ENCODE measurements at places on chromosomes 6 and 20.

GRCh38 chr6:167554854-167555253 lies 230.0 kb downstream of the TTLL2 start:
- DNase-seq, result no peak

- no peak for DNase-seq
Measured at GRCh38 chr6:41722969-41723529, 12.4 kb downstream of the TFEB start.

DNA sequence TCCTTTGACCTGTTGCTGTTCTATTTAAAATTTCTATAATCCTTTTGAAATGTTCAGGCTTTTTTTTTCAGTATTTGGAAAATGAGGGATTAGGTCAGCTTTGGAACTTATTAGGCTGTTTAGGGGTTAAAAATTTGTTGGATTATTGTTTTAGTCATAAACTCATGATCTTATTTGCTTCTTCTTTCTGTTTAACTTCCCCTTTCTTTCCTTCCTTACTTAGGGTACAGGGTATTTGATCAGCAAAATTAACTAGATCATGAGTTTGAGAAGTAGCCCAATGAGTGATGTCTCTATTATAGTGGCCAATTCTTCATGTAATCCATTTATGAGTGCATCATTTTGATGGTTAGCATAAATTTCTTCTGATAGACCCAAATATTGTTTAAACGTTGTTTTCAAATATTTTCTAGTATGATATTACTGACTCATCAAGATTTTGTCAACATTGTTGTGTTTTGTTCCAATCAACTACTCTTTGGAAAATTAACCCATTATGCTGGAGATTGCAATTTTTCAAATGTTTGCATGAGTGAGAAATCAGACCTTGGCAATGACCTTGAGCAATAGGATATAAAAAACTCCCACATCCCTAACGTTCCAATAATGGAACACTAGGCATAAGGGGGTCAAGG lies 94.4 kb downstream of the OTOR start:
- no peak for DNase-seq

GRCh38 chr6:1958257-1958656 lies 287.1 kb downstream of the GMDS start:
- DNase-seq, result no peak

DNA sequence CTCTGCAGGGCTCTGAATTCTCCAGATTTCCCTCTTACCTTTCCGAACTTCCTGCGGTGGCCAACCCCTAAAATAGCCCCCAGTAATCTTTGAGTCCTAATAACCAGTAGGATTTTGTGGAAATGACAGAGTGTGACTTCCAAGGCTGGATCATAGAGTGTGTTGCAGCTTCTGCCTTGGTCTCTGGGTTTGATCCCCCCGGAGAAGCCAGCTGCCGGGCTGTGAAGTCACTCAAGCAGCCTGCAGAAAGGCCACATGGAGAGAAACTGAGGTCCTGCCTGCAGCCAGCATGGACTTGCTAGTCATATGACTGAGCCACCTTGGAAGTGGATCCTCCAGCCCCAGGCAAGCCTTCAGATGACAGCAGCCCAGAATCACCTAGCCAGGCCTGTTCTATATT lies 46.3 kb upstream of the SCRT2 start:
- no peak for DNase-seq

DNA sequence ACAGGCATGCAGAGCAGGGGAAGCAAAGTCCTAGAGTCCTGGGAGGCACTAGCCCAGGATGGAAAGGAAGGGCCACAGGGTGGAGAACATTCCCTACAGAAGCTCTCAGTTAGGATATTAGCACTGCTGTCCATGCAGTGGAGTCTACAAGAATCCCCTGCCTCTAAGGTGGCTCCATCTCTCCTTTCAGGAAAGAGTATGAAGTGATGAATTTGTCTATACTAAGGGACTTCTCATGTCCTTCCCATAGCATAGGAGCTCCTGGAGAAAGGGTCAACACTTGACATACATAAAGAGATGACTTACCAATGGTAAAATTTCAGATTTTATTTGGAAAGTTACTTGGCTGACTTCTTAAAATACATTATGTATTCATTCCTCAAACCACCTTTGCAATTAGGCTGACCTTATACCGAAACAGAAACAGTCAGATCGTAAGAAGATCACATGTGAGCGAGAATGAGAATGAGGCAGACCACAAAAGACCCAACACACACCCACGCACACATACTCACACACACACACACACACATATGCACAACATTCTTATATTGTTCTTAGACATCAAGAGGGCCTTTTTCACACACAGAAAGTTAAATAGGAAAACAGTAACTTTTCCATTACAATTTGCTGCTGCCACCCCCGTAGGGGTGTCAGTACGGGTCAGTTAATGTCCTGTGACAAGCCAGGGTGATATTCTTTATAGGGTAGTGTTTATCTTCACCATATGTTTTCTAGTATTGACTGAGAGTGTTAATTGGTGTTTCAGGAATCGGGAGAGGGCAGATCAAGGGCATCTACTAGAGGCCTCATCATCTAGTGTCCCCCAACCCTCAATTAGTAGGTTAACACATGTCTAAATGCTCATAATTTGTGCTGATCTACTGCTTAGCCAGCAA lies 159.4 kb downstream of the FAXC start:
- DNase-seq, result no peak

DNA sequence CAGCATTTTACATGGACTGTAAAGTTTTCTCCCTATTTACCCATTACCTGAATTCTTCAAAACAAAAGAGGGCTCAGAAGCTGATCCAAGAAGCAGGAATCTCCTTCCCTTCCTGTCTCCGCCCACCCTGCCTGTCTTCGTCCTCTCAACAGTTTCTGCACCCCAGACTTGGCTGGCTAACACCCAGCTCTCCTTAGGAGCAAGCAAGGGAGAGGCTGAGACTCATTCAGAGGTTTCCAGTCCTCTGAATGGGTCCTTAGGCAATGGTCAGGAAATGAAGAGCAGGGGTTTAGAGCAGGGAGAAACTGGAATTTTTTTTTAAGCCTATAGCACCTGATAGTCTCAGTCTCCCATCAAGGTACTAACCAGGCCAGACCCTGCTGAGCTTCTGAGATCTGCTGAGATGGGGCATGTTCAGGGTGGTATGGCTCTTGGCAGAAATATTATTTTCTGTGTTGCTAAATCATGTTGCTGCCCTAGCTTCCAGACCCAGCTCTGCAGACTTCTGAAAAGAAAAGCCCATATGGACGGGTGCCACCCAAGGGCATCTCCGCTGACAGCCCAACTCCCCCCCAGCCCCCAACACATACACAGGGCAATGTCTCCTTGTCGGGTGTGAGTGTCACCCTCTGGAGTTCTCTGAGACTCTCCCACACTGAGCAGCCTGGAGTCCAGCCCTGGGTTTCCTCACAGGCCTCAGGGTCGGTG lies 74.6 kb upstream of the CD93 start:
- no peak for DNase-seq

- no peak for DNase-seq
Measured at GRCh38 chr6:21451546-21452013, 142.0 kb upstream of the SOX4 start.

DNA sequence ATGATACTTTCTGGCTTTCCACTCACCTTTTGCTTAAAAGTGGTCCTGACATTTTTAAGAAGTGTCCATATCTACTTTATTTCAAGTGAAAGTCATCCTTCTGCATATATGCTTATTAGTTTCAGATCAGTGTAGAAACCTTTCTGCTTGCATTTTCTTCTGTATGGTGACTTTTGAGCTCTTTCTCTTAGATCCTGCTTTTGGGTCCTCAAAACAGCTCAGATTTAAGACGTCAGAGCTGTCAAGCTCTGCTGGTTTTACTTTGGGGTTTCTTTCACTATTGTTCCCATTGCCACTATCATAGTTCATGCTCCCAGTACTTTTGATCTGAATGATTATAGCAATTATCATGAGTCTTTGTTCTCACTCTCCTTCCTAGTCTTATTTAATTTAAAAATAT lies 41.7 kb downstream of the BCKDHB start:
- DNase-seq, result no peak

GRCh38 chr6:75501756-75502155 lies 8.2 kb upstream of the FILIP1 start:
- no peak for DNase-seq

GRCh38 chr6:124530926-124531325 lies 431.3 kb upstream of the RNF217 start:
- no peak for DNase-seq

- DNase-seq, result no peak
Measured at GRCh38 chr6:37477656-37478435, 21.8 kb downstream of the CCDC167 start.

DNA sequence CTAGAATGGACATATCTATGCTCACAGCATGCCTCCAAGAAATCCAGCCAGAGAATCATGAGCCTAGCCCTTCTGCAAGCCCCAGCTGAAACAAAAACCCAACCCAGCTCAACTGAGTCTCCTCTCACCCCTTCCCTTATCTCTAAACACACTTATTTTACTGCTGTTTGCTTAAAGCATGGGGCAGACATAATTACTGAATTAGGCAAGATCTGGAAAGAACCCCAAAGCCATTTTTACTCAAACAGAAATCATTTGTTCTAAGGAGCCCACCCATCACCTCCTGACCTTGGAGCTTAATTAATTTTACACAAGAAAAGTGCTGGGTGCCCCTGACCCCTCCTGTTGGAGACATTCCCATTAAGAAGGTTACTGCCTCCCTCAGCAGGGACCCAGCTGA lies 291.6 kb downstream of the MAFB start:
- DNase-seq, result no peak

- DNase-seq, result no peak
Measured at GRCh38 chr6:41280381-41281057, 6.0 kb downstream of the TREM1 start.

DNA sequence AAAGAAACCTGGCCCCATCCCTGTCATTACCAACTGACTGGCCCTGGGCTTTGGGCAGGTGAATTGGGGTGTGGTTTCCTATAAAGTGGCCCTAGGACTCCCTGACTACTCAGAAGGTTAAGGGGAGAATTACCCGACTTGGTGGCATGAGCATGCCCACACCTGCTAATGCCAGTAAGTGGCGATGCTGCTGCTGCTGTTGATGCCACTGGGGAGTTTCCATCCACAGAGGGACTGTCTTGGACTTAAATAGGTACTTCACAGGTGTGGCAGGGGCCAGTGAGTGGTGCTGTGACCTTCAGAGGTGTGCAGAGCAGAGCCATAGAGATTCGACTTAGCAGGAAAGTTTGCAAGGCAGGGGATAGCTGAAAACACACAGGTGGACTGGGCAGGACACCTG lies 32.6 kb upstream of the MDFI start:
- no peak for DNase-seq

- no peak for DNase-seq
Measured at GRCh38 chr20:43925215-43925614, 10.6 kb downstream of the TOX2 start.

GRCh38 chr6:52381249-52381648 lies 19.3 kb downstream of the PAQR8 start:
- no peak for DNase-seq

- no peak for DNase-seq
Measured at GRCh38 chr20:53872081-53872541, 198.3 kb downstream of the BCAS1 start.

DNA sequence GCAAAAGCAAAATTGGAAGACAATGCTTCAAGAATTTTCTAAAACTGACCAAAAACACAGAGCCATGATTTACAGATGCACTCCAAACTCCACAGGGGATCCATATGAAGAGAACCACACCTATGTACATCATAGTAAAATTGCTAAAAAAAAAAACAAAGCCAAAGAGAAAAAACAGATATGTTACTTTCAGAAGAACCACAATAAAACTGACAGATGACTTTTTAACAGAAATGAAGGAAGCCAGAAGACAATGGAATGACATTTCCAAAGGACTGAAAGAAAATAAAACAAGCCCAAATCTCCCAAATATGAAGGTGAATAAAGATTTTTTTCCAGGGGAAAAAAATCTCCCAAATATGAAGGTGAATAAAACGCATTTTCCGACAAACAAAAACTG lies 17.5 kb downstream of the TRERF1 start:
- DNase-seq, result no peak

- DNase-seq, result no peak
Measured at GRCh38 chr6:32617751-32618150, 19.5 kb upstream of the HLA-DQA1 start.

DNA sequence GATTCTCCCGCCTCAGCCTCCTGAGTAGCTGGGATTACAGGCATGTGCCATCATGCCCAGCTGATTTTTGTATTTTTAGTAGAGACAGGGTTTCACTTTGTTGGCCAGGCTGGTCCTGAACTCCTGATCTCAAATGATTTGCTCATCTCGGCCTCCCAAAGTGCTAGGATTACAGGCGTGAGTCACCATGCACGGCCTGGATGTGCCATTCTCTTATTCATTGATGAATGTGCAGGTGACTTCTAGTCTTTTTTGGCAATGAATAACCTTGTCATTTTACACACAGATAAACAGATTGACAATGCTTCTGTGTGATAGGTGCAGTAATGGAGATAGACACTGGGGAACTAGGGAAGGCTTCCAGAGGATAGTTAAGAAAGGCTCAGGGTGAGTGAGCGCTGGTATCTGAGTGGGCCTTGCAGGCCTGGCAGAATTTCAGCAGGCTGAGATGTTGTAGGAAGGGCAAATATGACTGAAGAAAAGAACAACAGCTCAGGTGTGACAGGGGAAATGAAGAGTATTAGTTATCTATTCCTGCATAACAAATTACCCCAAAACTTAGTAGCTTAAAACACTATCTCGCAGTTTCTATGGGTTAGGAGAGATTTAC lies 23.3 kb downstream of the PPARD start:
- no peak for DNase-seq

DNA sequence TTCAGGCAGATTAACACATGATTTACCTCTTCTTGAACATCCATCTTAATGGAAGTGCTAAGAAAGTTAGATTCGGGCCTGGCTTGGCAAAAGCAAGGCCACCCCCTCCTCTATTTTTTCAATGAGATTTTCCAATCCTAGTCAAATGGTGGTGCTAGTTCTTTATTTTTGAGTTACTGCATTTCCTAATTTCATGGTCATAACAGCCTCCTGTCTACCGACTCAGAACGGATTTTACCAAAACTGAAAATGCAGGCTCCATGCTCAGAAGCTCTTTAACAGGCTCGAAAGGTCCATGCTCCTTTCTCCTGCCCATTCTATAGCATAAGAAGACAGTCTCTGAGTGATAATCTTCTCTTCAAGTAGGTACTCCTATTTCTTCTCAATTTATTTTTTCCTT lies 117.2 kb upstream of the ESR1 start:
- DNase-seq, result no peak

- DNase-seq, result no peak
Measured at GRCh38 chr20:14412065-14412681, 74.8 kb upstream of the FLRT3 start.

DNA sequence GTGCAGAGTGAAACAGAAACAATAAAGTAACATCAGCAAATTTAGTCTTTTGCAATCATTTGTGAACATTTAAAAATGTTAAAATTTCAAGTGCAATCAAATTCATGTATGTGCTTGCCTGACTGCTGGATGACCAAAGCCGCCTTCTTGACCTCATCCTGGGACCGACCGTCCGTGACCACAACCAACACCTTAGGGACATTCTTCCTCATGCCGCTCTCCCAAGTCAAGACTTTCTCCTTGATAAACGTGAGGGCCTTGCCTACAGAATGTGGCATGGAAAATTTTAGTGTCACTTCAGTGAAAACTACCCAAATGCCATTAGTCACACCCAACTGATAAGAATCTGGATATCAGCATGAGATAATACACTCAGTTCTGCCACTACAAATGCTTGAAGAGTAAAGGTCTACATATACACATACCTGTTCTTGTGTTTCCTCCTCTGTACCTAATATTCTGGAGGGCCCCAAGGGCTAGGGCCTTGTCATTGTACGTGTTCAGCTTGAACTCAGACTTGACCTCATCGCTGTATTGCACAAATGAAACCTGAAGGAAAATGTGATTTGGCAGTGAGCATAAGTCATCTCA lies 86.8 kb downstream of the COL12A1 start:
- DNase-seq, result no peak

Data from substantia nigra (tissue), 51 donors.